Cortex of kidney (tissue), 1 donor: ENCODE measurements at places on chromosomes 1 and 21.

- no peak for DNase-seq
Measured at GRCh38 chr1:162406811-162407210, 5.1 kb downstream of the SH2D1B start.

DNA sequence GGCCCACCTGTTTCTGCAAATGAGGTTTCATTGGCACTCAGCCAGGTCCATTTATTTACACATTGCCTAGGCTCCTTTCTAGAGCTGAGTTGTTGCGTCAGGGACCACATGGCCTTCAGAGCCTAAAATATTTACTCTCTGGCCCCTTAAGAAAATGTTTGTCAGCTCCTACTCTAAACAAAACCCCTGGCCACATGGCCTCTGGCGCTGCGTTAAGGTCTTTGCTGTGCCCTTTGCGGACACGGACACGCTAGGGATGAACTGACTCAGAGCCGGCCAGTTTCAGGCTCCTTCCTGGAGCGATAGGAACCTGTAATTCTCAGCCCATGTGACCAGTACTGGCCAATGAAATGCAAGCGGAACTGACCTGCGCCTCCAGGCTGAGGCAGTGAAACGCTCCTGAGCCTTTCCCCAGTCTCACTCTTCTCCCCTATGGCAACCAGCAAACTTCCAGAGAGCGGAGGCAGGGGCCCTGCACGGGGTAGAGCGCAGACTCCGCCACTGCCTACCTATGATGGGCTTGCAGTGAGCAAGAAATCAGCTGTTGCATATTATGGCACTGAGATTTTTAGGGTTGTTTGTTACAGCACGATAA lies 160.3 kb downstream of the ETS2 start:
- DNase-seq: no peak

DNA sequence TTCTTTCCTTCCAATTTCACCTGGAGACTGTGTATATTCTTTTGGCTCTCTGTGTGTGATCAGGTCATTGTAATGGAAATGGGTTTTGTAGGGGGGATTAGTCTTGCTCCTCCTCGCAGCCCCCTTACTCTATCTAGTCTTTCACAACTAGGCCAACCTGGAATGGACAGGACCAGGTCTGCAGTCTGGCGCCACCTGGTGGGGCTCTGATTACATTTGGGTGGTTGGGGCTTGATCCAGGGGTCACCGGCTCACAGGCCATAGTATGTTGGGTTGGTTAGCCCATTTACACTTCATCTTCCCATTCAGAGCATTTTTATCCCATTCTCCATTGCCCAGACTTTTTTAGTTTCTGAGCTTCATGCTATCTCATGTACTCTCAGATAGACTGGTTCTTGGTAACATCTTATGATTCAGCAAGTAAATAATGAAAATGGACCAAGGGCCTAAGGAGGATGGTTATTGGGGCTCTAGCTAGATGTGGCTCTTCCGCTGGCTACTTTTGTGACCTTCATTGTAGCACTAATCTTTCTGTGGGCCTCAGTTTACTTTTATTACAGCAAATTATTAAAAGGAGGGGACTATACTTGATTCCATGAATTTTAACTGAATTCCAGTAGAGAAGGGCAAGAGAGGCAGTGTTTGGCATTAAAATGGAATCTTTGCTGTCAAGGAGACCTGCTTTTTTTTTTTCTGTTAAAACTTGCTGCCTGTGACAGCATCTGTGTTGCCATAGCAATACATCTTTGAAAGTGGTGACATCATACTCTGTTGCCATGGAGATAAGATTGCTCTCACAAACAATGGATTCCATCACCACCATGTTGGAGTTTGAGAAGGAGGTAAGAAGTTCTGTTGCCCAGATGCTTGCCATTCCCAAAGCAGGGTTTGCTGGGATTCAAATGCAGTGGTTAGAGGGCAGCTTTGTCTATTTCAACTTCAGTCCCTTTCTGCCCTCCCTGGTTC lies 150.1 kb downstream of the PLXNA2 start:
- no peak for DNase-seq

- no peak for DNase-seq
Measured at GRCh38 chr1:71861022-71861421, 421.3 kb downstream of the NEGR1 start.

DNA sequence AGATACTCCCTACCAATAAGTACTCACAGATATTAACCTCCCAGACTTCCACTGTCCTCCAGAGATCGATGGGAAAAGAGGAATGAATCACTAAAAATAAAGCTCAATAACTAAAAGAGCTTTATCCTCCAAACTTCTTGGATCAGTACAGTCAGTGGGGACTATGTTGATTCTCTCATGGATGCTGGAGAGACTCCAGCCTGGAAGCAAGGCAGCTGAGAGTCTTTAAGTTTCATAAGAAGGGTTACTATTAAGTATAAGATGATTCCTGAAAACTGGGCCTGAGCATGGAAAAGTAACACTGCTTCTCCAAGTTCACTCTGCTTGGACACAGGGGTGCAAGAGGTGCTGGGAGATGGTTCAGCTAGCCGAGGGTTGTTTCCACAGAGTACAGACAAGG lies 6.2 kb upstream of the DDR2 start:
- DNase-seq: no peak

DNA sequence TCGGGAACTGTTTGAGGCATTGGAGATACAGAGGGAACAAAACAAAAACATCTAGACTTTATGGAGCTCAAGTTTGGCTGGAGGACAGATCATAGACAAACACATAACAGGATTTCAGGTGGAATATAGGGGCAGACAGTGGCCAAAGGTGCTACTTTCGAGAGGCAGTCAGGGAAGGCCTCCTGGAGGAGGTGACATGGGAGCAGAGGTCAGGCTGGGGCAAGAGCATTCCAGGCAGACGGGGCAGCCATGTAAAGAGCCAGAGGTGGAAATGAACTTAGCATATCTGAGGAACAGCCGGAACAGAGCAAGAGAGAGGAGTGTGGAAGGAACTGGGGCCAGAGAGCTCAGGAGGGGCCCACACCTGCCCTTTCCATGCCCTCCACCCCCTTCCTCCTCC lies 122.3 kb downstream of the DMRTB1 start:
- no peak for DNase-seq
